ENCODE measurements at places on chromosomes 3 and 15.

- DNase-seq, result no peak
Observed at GRCh38 chr3:133520286-133520685, 53.2 kb upstream of the CDV3 start.

GRCh38 chr3:38154033-38154494 lies 11.3 kb upstream of the OXSR1 start:
- no peak for DNase-seq

GRCh38 chr3:98964784-98965183 lies 63.3 kb upstream of the DCBLD2 start:
- DNase-seq, result no peak

GRCh38 chr15:78879517-78880241 lies 7.0 kb downstream of the MORF4L1 start:
- DNase-seq, result no peak

DNA sequence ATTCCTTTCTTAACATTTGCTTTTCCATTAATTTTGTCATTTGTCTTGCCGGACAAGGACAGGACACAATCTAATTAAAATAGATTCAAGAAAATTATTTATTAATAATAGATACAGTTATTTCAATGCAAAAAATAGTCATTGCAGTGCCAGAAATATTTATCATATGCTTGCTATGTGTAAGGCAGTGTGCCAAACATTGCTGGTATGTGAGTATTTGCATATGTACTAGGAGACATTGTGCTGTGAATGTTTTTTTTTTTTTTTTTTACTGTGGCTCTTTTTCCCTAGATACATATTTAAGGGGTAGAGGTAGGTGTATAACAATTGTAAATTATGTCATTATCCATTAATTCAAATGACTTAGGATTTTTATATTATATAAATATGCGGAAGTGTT lies 23.3 kb downstream of the SPRED1 start:
- no peak for DNase-seq
